ENCODE measurements at places on chromosomes 4 and X. TPM values are rescaled to one million over a fixed set of nuclear protein-coding genes. Genes with fewer than 3 reads are reported as not detected.
A peak's percentile ranks its signal among the peaks of the same experiment; 100 is the strongest.

NKX6-1 gene
- polyA plus RNA-seq: not detected

DGAT2L6 gene
- not detected for polyA plus RNA-seq

CT45A10 gene
- not detected for polyA plus RNA-seq

ASB12 gene
- polyA plus RNA-seq: not detected

IBSP gene
- polyA plus RNA-seq: not detected

WAS gene
- polyA plus RNA-seq: 0.25 TPM

RIBC1 gene
- 0.56 TPM for polyA plus RNA-seq

IL2RG gene
- polyA plus RNA-seq: 0.16 TPM

CXorf66 gene
- polyA plus RNA-seq: not detected

GRIPAP1 gene
- polyA plus RNA-seq: 13.8 TPM

ERCC6L gene
- 4.3 TPM for polyA plus RNA-seq

GIMD1 gene
- not detected for polyA plus RNA-seq

DNA sequence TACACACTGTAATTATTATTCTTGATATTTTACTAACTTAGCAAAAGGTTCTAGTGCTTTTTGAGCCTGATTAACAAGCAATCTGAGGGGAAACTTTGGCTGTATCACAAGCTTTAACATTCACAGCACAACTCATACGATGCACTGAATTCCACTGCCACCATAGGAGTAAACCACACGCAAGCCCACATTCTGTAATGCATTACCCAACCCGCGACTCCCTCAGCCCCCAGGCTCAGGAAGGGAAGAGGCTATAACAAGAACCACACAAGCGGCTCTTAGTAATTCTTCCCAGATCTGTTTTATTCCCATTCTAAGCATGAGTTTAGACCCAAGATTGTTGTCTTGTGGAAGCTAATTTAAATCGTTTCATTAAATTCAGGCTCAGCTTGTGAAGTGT lies 138.5 kb upstream of the TBL1X start:
- no peak for DNase-seq

DNA sequence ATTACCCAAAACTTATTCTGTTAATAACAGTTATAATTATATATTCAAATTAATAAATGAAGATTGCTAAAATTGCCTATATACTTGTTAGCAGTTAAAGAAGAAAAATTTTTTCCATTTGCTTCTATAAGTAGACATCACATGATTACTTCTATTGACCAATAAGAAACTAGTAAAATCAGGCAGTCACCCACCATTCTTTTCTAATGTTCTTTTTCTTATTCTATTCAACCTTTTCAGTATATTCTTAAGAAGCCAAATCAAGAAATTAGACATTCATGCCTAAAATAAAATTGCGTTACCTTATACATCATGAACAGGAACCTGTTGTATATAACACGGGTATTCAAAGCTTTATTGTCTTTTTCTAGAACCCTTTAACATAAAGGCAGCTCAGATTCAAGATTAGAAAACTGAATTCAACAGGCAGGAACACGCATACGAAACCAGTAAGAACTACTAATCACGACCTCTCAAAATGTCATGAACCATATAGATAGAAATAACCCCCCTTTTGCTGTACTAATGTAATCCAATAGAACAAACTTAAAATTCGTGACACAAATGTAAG lies 568.1 kb upstream of the DIPK2B start:
- DNase-seq: no peak

DNA sequence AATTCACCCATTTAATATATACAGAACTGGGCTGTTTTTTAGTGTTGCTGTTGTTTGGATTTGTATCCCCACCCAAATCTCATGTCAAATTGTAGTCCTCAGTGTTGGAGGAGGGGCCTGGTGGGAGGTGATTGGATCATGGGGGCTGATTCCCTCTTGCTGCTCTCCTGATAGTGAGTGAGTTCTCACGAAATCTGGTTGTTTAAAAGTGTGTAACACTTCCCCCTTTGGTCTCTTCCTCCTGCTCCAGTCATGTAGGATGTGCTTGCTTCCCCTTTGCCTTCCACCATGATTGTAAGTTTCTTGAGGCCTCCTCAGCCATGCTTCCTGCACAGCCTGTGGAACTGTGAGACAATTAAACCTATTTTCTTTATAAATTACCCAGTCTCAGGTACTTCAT lies 141.6 kb upstream of the AADAT start:
- DNase-seq: no peak

DNA sequence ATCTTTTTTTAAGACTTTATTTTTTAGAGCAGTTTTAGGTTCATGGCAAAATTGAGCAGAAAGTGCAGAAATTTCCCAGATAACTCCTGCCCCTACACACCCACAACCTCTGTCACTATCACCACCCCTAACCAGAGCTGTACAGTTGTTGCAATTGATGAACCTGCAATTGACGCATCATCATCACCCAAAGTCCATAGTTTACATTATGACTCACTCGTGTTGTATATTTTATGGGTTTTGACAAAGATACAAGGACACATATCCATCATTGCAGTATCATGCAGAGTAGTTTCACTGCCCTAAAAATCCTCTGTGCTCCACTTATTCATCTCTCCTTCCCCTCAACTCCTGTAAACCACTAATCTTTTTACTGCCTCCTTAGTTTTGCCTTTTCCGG lies 34.5 kb upstream of the WAS start:
- DNase-seq: no peak

- no peak for DNase-seq
Observed at GRCh38 chrX:43002526-43003203, 224.7 kb upstream of the PPP1R2C start.

DNA sequence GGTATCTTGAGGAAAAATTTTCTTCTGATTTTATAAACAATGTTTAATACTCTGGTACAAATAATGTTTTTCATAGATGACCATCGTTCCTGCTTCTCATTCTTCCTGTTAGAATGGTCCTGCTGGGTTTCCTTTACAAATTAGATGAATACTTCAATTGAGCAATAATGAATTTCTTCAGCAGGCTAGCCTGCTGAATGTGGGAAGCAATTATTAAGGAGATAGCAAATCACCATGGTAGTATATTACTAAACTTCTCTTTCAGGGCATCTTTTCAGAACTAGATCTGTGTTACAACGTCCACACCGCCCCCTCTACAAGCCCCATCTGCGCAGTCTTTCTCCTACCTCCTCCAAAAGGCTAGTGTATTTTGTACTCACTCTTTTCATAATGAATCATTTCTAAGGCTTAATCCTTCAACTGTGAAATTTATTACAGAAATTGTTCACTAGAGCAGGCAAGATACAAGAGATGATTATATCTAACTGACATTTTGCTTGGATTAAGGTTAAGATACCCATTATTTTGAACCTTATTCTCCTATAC lies 38.4 kb downstream of the GPRIN3 start:
- no peak for DNase-seq

DNA sequence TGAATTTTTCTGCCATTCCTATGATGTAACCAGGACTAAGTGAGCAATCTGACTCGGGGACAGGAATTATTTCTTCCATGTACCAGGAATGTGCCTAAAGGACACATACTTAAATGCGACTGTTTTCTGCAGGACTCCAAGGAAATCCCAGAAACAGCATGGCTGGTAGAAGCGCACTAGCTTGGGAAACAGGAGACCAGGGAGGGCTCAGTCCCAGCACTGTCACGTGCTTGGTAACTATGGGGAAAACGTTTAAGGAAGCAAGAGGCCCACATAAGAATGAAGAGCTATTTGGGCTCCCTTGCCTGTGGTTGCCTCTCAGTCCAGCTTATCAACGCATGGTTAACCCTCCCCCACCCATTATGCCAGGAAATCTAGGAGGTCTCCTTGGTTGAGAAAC lies 19.6 kb downstream of the MPP1 start:
- no peak for DNase-seq

GRCh38 chr4:47010347-47010911 lies 17.0 kb upstream of the GABRA4 start:
- DNase-seq: no peak

GRCh38 chr4:84417997-84418709 lies 80.9 kb downstream of the NKX6-1 start:
- no peak for DNase-seq

- DNase-seq: peak; percentile 2
Observed at GRCh38 chrX:111254896-111255693, 15.2 kb downstream of the CAPN6 start.

GRCh38 chr4:147599769-147600168 lies 17.4 kb upstream of the TMEM184C start:
- DNase-seq: no peak

DNA sequence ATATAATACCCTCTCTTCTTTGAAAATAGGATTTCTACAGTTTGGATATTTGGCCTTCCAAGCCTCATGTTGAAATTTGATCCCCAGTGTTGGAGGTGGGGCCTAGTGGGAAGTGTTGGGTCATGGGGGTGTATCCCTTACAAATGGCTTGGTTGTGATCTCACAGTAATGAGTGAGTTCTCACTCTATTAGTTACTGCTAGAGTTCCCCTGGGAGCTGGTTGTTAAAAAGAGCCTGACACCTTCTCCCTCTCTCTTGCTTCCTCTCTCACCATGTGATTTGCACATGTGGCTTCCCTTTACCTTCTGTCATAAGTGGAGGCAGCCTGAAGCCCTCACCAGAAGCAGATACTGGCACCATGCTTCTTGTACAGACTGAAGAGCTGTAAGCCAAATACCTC lies 73.9 kb downstream of the HDAC8 start:
- no peak for DNase-seq

DNA sequence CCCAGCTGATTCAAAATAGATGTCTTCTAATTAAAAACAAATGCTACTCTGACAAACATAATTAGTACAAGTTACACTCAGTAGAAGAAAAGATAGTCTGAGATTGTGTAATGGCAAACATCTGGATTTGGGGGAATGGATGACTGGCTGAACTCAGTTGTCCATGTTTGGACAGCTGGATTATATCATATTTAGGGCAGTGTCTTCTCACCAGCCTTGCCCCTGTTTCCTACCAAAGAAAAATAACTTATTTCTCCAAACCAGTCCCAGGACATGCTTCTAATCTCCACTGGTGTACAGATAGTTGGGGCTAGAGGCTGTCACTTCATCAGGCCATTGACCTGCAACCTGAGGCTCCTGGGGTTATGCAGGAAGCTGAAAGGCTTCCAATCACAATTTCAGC lies 237.3 kb downstream of the USP46 start:
- no peak for DNase-seq

DNA sequence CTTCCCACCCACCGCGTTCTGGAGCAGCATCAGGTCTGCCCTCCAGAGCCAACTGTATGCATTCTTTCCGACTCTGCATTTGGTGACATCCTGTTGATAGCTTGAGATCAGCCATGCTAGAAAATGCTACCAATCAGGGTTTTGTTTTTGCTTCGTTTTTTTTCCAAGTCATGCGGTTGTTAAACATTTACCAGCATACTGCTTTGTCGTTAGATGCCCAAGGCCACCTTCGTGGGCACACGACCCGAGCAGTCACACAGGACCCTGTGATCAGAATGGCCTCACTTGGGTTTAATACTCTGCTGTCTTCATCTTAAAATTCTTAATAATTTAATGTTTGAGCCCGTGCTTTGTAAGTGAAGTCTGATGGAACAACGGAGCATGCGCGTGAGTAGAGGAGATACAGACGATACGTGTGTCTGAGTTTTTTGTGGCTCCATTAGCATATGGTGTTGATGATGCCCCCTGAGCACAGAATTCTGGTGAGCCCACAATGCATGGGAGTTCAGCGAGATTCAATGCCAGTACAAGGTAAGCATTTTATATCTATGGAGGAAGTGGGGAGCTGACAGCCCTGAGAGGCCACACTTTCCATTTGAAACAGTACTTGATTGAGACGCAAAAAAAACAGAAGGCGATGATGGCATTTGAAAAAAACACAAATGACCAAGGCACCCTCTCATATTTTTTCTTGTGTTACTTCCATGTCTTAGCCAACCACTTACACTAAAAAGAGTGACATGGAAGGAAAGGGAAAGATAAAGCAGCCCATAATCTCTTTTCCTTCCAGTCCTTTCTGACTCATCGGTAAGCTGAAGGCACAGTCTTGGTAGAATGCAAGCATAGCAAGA lies 323.6 kb downstream of the BCOR start:
- DNase-seq: no peak

- DNase-seq: no peak
Observed at GRCh38 chrX:109974906-109975655, 27.8 kb upstream of the TMEM164 start.

DNA sequence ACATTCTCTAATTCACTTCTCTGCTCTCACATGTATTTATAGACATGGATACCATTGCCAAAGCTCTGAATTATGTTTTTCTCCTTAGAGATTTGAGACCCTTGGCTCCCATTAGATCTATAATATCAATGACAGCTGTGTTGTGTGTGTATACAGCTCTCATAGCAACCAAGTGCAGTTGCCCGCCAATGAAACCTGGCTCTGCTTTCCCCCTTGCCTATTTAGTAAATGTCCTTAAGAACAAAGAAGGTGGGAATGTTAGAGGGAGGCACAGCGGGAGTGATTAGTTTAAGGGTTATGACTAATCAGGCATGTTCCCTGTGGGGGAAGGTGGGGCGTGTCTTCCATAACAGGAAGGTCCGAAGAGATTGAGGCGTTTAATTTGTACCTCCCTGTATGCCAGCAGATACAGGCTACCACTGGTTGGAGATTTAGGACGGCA lies 100.5 kb upstream of the TBC1D9 start:
- DNase-seq: peak; percentile 69

DNA sequence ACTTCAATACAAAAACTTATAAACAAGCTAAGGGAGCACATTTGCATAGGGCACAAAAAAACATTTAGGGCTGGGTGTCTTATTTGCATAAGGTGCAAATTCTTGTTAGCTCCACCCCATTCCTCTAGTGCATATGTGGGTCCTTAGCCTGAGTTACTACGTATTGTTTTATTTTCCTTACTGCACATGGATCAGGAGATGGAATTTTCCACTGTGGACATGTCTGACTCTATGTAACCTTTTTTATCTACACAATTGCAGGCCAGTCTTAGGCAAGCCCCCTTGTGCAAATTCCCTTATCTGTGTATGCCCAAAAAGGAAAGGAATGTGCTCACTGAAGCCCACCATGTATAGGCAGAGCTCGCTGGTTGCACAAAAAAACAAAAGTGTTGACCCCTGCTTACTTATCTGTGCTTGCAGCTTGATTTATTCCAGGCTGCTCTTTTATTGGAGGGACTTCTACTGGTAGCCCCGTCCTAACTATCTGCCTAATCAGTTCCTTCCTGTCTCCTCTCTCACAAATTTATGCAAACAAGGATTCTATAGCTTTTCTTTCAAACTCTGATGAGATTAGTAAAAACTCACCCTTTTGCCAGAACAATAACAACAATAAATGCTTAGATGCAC lies 359.0 kb upstream of the MAGEB16 start:
- DNase-seq: no peak

DNA sequence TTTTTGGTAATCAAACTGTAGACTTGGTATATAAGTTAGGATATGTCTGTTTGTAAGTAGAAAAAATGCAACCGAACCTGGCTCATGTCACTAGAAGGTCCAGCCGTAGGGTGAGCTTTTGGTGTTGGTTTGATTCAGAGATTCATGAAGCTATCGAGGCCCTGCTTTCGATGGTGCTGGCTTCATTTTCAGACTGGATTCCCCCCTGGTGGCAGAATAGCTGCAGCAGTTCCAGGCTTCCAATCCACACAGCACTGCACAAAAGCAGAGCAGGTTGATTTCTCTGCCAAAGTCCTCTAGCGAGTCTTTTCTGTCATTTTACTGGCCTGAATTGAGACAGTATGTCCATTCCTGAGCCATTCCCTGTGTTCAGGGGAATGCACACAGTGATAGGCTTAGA lies 33.1 kb downstream of the PDK3 start:
- no peak for DNase-seq

- DNase-seq: no peak
Observed at GRCh38 chr4:122980860-122981259, 58.5 kb upstream of the NUDT6 start.
